ENCODE measurements at places on chromosomes 11 and 22. TPM values are rescaled to one million over a fixed set of nuclear protein-coding genes. Genes with fewer than 3 reads are reported as not detected.

LARGE2 gene
- 137 TPM for polyA plus RNA-seq

C11orf65 gene
- 0.08 TPM for polyA plus RNA-seq

FHIP1B gene
- 41.9 TPM for polyA plus RNA-seq

CD3E gene
- 0.05 TPM for polyA plus RNA-seq

MAPK8IP2 gene
- 1.5 TPM for polyA plus RNA-seq

OR8B12 gene
- polyA plus RNA-seq = not detected

OTOG gene
- 0.41 TPM for polyA plus RNA-seq
